Omental fat pad (tissue), 4 donors: ENCODE measurements at places on chromosomes 4 and X.

GRCh38 chr4:140158365-140159030 is 4.5 kb upstream of the MAML3 start:
- DNase-seq, result no peak

GRCh38 chrX:106863697-106864096 is 39.4 kb downstream of the RIPPLY1 start:
- DNase-seq, result no peak

DNA sequence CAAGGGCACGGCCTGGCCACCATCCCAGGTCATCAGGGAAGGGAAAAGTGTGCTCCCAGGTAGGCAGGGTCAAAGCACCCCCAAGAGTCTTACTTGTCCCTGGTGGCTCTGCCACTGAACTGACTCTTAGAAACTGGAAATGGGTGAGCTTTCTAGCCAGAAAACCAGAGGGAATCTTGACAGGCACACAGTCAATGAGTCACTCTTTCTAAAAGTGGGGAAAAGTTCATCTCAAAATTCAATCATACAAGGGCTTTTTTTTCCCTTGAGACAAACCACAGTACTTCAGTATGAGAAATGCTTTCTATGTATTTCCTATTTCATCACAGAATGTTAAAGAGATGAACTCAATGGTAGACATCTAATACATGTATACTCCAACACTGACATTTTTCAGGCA is 12.5 kb downstream of the HPF1 start:
- DNase-seq, result no peak

GRCh38 chrX:49272421-49272820 is 2.8 kb downstream of the PPP1R3F start:
- no peak for DNase-seq
